ENCODE measurements at places on chromosomes 7 and 10. TPM values are rescaled to one million over a fixed set of nuclear protein-coding genes. Genes with fewer than 3 reads are reported as not detected.

TFPI2 gene
- 0.22 TPM for polyA plus RNA-seq

- no peak for DNase-seq
Observed at GRCh38 chr10:73117976-73118743, 7.9 kb downstream of the NUDT13 start.

DNA sequence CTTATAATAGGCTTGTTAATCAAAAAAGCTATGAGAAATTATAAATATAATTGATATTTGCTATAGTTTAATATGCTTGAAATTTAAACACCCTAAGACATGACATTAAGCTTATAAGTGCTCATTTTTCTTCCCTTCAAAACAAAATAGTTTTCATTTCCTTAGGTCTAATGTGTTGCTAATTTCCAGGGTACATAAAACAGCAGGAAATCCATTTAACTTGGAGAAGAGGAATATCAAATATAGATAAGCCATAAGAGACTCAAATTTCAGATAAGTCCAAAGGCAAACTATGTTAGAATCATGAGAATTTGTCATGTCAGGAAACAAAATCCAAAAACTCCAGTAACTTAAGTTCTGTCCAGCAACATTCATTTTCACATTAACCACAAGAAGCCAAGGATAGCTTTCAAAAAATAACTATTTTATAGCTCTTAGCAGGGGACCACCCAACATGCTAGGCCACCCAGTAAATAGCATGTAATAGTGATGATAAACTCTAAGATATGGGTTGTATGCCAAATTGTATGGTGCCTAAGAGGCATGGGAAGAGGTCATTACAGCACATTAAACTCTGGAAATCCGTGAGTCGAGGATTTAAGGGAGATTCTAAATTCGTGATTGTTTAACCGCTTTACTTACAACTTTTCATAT is 298.1 kb downstream of the CRPPA start:
- DNase-seq, result no peak

DNA sequence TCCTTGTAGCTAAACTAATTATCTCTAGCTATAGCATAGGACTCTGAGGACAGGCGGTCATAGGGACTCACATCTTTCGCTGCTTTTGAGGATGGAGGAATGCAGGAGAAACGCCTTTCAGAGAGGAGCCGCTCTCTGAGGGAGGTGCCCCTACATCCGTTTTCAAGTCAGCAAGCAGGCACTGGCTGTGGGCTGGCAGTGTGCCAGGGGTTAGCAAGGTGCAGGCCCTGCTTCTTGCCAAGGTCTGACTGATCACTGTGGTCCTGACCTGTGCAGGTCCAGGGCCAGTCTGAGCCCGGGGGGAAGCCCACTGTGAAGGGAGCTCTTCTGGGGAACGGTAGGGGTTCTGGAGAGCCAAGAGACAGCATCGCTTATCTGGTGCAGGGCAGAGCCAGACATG is 89.4 kb downstream of the SH3PXD2A start:
- no peak for DNase-seq

DNA sequence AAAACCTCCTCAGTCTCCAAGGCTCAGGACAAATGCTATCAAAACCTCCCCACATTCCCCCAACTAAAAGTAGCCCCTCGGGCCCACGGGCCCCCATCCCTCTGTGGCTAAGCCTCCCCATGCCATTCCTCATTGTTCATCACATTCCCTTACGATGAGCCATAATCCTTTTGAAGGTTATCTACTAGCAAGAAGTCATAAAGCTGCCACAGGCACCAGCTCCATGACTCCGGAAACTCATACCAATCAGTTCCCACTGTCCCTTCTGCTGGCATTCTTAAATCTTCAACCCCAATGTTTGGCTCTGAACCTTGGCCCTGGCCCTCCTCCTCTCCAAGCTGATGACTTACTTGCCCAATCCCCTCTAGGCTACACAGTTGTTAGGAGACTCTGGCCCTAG is 19.4 kb upstream of the TM9SF3 start:
- no peak for DNase-seq

OIT3 gene
- polyA plus RNA-seq, result not detected

ACSM6 gene
- polyA plus RNA-seq, result not detected

GRCh38 chr7:70321016-70321590 is 722.8 kb downstream of the AUTS2 start:
- no peak for DNase-seq

Measured in brain (organoid and tissue), 16 donors.